ENCODE measurements at places on chromosomes 2 and 18. TPM values are rescaled to one million over a fixed set of nuclear protein-coding genes. Genes with fewer than 3 reads are reported as not detected.

IL36G gene
- total RNA-seq = not detected

DSEL gene
- 0.02 TPM for total RNA-seq

DNAJC10 gene
- 48.8 TPM for total RNA-seq

CAD gene
- 87.1 TPM for total RNA-seq

TMEM178A gene
- not detected for total RNA-seq

GATA6 gene
- total RNA-seq = not detected

KRTCAP3 gene
- 3.8 TPM for total RNA-seq

ZNF521 gene
- total RNA-seq = not detected

ACAA2 gene
- total RNA-seq = 110 TPM

PJVK gene
- 2.3 TPM for total RNA-seq

HOXD12 gene
- not detected for total RNA-seq

ARHGAP25 gene
- 82.8 TPM for total RNA-seq

GRB14 gene
- not detected for total RNA-seq

RAB11FIP5 gene
- total RNA-seq = 8.9 TPM

MGAT4A gene
- total RNA-seq = 69.5 TPM

COL5A2 gene
- 0.52 TPM for total RNA-seq

PAX3 gene
- total RNA-seq = not detected

CDK15 gene
- total RNA-seq = not detected

ZDBF2 gene
- 7.5 TPM for total RNA-seq

RNF103 gene
- total RNA-seq = 13.7 TPM

LIPG gene
- total RNA-seq = not detected

ANKRD23 gene
- 15.0 TPM for total RNA-seq

CPLX4 gene
- not detected for total RNA-seq

SLC5A6 gene
- total RNA-seq = 54.4 TPM

ZNF638 gene
- 96.0 TPM for total RNA-seq

EIF2AK2 gene
- total RNA-seq = 59.0 TPM

FANCL gene
- total RNA-seq = 19.0 TPM

SH2D6 gene
- total RNA-seq = 0.52 TPM

MALL gene
- not detected for total RNA-seq

EFR3B gene
- 0.09 TPM for total RNA-seq

LAMA1 gene
- not detected for total RNA-seq

GPR35 gene
- 14.9 TPM for total RNA-seq

STAMBP gene
- 37.0 TPM for total RNA-seq

MC5R gene
- 0.09 TPM for total RNA-seq
